NCI-H1417 treated with DMSO at 0.1 percent for 48 hours (cell line): ENCODE measurements at places on chromosomes 11 and 22.

DNA sequence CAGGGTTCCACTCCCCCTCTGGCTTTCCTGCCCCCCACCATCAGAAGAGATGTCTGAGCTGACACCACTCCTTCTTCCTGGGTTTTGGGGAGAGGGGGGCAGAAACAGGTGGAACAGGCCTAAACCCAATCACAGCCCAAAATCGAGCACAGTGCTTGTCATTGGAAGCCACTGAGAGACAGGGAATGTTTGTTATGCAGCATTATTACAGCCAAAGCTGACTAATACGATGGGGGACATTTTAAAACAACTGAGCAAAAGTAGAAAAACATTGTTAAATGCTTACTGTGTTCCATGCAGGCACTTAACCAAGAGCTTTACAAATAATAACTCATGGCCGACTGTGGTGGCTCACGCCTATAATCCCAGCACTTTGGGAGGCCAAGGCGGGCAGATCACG is 32.5 kb upstream of the RTL6 start:
- DNase-seq = no peak

DNA sequence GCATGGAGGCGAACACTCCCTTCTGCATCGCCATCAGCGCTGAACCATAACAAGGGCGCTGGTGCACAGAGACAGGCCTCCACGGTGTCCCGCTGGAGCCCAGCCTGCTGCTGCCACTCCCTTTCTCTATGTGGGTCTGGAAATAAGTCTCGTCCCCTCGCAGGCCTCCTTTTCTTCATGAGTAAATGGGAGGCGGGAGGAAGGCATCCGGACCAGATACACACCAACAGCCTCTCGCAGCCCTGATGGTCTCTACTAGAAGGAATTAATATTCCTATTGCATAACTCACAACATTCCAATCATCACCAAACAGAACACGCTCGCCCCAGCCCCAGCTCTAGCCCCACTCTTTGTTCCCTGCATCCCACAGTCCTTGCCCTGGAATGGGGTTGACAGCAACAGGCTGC is 14.9 kb downstream of the RASD2 start:
- no peak for DNase-seq

DNA sequence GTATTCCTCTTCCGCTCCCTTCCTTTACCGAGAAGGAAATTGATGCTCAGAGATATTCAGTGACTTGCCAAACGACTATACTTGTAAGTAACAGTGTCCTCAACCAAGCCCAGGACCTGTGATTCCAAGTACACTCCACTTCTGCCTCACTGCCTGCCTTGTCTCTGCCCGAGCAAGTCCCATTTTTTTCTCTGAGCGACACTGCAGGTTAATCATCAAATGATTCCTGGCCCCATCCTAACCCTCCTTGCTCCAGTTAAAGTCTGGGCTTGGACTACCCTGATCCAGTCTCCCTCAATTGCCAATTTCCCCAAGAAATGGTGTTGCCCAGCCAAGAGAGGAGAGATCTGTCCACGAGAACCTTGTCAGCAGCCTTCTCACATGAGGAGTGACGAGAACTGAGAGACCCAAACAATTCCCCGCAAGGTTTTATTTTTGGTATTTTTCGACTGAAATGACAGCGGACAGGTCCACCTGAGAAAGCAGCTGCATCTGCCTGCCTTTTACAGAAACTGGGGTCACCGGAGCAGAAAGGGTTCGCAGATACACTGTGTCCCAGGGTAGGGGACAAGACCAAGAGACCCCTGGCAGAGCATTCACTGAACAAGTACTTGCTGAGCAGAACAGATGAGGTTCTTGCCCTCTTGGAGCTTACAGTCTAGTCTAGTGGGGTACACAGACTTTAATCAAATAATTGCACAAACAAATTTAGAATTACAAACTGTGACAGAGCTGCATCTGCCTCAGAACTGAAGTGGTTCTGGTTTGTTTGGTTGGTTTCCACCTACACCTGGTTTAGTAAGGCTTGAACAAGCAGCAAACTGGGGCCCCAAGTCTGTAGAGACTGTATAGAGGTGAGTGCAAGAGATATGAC is 11.4 kb downstream of the POU2AF1 start:
- no peak for DNase-seq

DNA sequence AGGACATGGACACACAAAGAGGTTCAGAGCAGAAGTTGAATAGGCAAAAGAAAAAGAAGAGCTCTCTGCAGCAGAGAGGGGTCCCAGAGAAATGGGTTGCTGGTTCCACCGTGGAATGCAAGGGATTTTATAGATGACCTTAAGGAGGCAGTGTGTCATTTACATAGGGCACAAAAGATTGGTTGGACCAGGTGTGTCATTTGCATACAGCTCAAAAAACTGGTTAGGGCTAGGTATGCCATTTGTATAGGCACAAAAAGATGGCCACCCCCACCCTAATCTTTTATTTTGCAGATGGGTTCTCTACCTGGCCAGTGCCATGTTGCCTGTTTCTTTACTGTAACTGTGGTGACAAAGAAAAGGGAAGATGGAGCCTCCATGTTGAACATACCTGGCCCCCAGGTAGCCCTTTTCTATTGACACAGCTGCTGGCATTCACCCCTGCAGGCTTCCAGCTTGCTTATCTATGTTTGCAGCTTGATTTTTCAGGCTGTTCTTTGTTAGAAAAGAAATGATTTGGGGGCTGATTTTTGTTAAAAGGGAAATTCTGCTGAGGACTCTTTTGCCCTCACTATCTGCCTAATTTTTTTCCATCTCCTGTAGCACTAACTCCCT is 3.1 kb upstream of the CAVIN3 start:
- DNase-seq = no peak

- DNase-seq = no peak
Observed at GRCh38 chr11:130383344-130384211, 44.8 kb downstream of the ADAMTS8 start.

GRCh38 chr22:35409783-35410662 is 10.1 kb downstream of the MCM5 start:
- DNase-seq = no peak

DNA sequence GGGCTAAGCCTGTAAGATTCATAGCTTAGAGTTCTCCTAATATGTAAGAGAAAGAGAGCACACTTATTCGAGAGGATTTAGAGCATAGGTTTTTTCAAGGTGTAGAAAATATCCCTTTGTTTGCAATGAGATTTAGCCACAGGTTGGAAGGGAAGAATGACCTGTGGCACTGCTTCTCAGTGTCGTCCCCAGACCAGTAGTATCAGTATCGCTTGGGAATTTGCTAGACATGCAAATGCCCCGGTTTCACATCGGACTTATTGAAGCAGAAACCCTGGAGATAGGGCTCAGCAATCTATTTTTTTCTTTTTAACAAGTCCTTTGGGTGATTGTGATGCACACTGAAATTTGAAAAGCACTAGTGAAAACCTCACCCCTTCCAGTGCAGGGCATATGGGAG is 362.6 kb upstream of the C11orf87 start:
- DNase-seq = no peak

DNA sequence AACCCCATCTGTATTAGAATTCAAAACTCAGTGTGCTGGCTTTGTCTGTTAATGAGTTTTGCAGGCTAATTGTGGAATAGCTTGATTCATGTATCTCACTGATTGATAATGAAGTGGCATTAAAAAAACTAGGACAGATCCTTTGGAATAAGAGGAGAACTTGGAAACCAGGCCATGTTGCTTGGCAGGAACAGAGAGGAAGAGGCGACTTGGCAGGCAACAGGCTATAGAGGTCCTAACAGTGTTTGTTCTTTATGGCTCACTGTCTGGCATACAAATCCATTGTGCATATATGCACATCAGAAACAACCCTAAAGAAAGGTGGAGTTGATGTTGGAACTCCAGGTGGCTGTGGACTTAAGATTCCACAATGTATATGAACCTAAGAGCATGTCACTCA is 17.4 kb upstream of the OR9I1 start:
- DNase-seq = no peak

DNA sequence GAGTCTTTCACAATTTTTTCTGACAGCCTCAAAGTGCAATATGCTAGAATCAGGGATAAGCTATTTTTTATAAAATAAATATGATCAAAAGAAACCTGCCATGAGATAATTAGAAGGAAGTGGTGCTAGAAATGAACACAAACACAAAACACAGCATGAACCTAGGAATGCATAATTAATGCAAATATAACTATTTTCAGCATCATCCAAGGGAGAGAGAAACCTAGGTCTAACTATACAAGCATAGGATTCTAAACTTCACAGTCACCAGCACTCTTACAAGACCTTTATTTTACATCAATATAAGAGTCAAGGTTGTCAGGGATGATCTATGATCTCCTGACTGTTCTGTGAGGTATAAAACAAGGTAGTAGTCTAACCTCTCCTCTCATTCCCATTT is 29.2 kb downstream of the TTC28 start:
- no peak for DNase-seq

- no peak for DNase-seq
Observed at GRCh38 chr22:30326255-30326705, 461 bp downstream of the TBC1D10A start.

DNA sequence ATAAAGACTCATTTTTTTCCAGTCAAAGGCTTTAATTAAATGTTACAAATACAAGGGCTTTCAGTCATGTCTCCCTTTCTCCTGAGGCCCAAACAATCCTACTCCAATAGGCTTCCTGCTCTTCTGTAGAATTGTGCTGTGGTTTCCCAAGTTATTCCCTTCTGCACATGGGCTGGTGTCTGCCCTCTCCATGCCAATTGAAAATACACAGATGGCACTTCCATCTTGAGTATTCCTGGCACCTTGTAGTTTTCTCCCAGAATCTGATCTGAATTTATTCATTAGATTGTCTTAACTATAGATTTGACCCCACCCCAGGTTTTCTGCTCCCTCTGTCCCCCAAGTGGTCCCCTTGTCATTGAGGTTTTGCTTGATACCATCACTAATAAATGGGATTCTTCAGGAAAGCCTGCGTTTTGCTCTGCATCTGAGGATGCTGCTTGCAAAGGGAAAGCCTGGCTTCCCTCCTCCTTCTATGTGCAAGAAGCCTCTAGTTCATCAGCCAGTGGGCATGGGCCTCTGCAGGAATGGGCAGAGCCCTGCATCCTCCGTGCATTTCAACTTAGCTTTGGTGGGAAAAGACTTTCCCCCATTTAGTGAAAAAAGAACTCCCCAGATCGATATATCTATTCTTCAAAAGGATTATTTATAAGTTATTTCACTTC is 926.7 kb downstream of the NTM start:
- no peak for DNase-seq

DNA sequence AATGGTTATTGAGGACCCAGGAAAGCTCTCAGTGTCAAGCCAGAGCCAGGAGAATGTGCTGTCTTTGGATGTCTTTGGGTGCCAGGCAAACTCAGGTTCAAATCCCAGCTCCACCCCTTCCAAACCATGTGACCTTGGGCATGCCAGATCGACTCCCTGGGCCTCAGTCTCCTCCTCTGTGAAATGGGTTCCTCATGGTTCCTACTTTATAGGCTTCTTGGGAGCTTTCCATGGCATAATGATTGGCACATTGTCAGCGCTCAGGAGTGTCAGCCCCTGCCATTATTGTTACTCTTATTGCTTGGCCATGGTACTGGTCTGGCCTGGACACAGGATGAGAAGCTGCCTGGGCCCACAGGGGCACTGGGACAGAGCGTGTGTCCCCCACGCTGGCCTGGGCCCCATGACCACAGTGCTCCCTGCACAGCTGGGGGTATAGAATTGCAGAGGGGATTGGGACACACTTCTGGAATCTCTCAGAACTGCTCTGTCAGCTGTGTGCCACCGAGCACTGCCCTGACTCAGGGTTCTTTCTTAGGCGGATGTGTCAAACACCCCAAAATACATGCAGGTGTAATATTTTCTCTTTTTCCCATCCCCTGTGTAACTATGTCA is 37.6 kb upstream of the CRYBB3 start:
- DNase-seq = no peak

- no peak for DNase-seq
Observed at GRCh38 chr11:19187114-19187832, 14.5 kb downstream of the CSRP3 start.

DNA sequence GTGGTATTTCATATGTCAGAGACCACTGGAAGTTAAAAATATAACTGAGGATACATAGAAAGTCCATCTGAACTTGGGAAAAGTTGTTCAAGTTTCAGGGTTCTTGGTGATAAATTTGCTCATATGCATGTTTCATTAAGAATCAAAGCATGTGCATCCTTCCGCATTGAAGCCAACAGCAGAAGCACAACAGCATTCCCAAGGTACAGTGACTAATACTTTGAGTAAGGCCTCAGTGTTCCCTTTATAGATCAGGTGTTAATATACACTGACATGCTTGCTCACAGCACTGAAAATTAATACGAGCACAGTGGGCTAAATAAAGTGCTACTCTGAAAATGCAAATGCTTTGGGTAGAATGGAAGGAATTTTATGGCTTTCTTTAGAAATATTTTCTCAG is 691.1 kb downstream of the METTL15 start:
- no peak for DNase-seq

DNA sequence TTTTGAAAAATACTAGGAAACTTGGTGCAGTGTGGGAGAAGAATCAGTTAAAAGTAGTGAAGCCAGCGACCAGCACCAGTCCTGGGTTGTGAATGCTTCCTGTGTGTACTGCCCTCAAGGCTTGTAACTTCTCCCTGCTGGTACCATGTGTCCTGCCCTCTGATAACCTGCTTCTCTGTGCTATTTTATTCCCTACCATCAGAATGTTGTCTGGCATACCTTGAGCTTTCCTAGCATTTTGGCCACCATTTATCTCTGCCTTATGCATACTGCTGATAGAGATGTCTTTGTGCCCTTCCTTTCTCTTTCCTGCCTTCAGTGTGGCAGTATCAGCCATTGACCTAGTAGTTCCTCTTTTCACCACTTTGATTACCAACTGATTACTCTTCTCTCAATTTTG is 2.0 kb downstream of the GTF2H1 start:
- DNase-seq = no peak

- no peak for DNase-seq
Observed at GRCh38 chr11:29780756-29781155, 236.1 kb downstream of the KCNA4 start.

DNA sequence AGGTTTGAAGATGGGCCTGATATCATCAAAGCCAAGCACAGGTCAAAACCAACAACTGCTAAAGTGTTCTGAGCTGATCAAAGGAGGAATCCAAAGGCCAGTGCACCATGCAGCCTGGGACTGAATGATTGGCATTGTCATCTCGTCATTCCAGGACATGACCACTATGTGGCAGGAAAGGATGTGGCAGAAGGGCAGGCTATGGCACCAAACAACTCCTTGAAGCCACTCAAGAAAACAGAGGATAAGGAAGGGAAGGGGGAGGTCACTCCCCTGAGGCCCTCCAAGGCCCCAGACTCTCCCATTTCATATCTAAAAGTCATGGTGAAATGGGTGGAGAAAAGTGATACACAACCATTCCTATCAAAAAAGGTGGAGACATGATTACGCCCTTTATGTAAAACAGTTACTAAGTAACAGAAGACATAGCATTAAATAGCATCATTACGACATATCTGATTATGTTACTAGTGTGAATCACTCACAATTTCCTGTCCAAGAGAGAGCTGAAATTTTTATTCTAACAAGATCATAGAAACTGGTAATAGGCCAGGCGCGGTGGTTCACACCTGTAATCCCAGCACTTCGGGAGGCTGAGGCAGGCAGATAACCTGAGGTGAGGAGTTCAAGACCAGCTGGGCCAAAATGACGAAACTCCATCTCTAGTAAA is 49.3 kb downstream of the AHNAK start:
- no peak for DNase-seq

- no peak for DNase-seq
Observed at GRCh38 chr11:60130496-60130895, 42.0 kb downstream of the MS4A2 start.
